ENCODE measurements at places on chromosomes 12 and 14.

DNA sequence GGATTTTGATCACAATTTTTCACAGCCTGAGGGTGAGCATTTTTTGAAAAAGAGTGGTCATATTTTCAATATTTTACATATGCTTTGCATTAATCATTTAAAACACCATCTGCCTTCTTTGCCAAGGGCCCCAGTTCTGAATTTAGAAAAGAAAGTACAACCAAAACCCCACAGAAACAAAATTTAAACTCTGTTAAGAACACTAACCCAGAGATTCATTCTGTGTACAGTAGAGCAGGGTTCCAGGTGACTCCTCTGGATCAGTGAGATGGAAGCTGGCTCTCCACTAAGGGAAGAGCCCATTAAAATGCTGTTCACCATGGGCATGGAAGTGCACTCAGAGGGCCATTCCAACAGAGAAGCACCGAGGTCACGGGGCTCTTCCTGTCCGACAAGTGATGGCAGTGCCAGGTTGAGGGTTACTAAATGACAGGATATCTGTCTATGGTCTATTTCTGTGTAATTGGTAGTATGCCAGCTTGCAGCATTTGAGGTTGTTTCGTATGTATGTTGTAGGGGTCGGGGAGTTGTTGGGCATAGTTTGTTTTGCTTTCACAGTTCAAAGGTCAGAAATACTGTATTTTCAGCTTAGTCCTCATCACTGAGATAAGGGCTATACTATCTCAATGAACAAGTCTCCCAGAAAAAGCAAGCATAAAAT lies 95.9 kb downstream of the SLC35F4 start:
- no peak for DNase-seq

DNA sequence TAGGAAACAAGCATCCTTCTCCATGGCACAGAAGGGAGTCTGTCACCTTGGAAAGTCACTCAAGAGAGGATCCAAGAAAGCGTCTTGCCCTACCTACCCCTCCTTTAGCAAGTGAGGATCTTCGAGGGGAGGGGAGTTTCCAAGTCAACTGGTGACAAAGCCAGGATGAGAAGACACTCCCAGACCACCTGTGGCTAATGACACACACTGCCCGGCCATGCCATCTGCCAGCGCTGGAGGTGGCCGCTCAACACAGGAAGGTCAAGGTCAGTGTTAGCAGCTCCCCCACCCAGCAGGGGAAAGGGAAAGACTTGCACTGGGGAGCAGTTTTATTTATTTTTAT lies 41.3 kb downstream of the ELK3 start:
- DNase-seq = no peak

- peak; percentile 35 for DNase-seq
Measured at GRCh38 chr12:120971299-120972180, 6.8 kb upstream of the HNF1A start.

DNA sequence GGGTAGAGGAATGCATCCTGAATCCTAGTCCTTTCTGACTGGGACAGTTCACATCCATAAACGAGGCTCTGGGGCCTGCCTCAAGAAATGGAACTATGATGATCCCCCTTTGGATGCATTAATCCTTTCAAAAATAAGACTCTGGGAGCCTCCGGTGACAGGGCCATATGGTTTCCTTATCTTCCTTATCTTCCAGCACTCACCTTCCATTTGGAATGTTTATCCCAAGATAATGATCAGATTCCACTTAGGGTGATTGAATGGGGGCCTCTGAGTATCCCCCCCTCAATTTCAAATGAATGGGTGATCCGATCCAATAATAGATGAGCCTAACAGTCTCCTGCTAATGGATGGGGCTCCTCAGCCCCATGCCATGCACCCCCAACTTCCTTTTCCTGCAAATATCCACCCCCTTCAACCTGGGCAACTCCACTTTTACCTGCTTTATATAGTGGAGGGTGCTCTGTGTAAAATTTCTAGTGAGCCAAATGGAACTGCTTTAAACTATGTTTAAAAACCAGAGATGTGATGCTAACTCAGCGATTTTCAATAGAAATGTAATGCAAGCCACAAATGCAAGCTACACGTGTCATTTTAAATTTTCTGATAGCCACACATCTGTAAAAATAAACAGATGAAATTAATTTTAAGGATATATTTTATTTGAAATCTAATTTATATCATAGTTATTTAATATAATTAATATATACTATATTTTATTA lies 157.8 kb downstream of the ZFP36L1 start:
- DNase-seq = no peak

DNA sequence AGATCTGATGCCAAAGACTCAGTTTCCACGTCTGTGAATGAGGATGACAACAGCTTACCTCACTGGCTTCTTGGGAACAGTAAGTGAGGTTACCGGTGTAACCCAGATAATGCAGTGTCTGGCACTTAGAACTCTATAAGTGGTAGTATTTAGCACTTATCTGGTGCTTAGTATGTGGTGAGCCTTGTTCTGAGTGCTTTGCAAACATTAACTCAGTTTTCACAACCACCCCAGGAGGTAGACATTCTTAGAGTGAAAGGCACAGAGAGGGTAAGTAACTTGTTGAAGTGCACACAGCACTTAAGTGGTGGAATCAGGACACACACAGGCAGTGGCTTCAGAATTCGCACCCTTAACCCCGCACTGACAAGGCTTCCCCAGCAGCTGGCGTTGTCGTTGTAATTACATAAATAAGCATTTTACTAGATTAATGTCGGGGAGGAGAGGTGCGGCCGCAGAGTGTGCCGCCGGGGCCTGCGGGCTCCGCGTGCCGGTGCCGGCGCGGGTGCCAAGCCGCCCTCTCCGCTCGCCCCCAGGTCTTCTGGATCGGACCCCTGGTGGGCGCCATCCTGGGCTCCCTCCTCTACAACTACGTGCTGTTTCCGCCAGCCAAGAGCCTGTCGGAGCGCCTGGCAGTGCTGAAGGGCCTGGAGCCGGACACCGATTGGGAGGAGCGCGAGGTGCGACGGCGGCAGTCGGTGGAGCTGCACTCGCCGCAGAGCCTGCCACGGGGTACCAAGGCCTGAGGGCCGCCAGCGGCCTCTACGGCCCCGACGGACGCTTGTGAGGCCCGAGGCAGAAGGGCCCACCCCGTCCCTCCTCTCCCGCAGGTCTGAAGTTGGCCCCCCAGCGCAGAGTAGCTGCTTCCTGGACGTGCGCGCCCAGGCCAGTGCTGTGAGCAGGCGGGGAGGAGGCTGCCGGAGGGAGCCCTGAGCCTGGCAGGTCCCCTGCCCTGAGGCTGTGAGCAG lies 4.6 kb downstream of the AQP2 start:
- no peak for DNase-seq

- DNase-seq = no peak
Measured at GRCh38 chr12:64407342-64408223, 3.4 kb downstream of the XPOT start.

- DNase-seq = no peak
Measured at GRCh38 chr12:3246253-3246652, 169.1 kb downstream of the TSPAN9 start.

DNA sequence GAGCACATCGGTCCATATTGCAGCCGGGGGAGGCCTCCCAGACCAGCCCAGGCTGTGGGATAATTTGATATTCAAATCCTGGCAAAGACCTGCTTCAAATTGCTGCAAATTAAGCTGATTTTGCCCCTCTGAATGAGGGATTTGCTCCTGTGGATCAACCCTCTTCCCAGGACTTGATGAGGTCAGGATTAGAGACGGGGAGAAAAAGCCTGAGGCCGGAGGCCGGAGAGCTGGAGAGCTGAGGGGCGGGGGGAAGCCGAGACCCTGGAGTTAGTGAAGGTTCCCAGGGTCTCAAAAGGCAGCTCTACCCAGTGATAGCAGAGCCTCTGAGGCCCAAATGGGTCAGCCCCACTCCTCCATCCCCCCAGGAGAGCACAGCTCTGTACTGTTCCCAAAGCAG lies 17.5 kb upstream of the VSX2 start:
- no peak for DNase-seq

- no peak for DNase-seq
Measured at GRCh38 chr12:123891516-123892179, 81.0 kb downstream of the CCDC92 start.

DNA sequence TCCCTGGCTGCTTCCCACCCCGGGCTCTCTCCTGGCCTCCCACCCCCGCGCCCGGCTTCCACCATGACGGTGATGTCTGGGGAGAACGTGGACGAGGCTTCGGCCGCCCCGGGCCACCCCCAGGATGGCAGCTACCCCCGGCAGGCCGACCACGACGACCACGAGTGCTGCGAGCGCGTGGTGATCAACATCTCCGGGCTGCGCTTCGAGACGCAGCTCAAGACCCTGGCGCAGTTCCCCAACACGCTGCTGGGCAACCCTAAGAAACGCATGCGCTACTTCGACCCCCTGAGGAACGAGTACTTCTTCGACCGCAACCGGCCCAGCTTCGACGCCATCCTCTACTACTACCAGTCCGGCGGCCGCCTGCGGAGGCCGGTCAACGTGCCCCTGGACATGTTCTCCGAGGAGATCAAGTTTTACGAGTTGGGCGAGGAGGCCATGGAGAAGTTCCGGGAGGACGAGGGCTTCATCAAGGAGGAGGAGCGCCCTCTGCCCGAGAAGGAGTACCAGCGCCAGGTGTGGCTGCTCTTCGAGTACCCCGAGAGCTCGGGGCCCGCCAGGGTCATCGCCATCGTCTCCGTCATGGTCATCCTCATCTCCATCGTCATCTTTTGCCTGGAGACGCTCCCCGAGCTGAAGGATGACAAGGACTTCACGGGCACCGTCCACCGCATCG lies 1.8 kb downstream of the KCNA1 start:
- no peak for DNase-seq

- no peak for DNase-seq
Measured at GRCh38 chr14:64951724-64952123, 9.2 kb upstream of the GPX2 start.

All from NCI-H774 (cell line).